ENCODE measurements at places on chromosomes 6 and 20.

- DNase-seq, result no peak
Measured at GRCh38 chr6:133972388-133972787, 19.4 kb downstream of the TBPL1 start.

- DNase-seq, result no peak
Measured at GRCh38 chr6:137371634-137372016, 122.6 kb downstream of the OLIG3 start.

DNA sequence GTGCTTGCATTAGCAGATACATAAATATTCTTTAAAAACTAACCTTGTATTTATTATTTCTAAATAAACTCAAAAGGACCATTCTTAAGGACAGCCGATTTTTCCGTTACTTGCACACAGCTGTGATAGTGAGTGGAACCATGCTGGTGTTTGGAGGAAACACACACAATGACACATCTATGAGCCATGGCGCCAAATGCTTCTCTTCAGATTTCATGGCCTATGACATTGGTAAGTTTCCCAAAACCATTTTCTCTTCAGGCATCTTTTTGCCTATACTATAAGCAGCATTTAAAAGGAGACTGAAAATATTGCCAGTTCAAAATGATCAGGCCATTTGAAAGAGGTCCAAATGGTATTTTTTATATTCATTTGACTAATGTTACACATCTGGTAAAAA lies 92.3 kb downstream of the ATRN start:
- DNase-seq, result no peak

DNA sequence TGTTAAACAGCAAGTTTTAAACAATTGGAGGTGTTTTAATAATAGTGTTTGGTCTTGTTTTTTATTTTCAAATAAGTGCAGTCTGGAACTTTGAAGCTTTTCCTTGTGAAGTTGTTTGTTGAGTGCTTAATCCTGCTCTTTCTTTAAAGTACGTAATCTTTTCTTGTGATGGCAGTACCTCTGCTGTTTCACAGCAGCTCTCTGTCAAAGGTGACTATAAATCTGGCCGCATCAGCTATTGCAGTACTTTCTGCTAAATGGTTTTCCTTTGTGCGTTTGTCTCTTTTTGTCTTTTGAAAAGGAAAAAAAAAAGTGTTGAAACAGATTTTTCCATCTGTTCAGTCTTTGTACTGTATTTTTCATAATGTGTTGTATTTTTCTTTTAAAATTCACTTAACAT lies 12.7 kb downstream of the STXBP5 start:
- no peak for DNase-seq

- no peak for DNase-seq
Measured at GRCh38 chr6:161498359-161498758, 224.5 kb upstream of the AGPAT4 start.

GRCh38 chr6:84061613-84062398 lies 28.2 kb downstream of the MRAP2 start:
- DNase-seq, result no peak

All from T47D (cell line).